ENCODE measurements at places on chromosomes 4 and X.

- no peak for DNase-seq
These were observed 80.7 kb downstream of the ZAR1 start for GRCh38 chr4:48570646-48571220.

DNA sequence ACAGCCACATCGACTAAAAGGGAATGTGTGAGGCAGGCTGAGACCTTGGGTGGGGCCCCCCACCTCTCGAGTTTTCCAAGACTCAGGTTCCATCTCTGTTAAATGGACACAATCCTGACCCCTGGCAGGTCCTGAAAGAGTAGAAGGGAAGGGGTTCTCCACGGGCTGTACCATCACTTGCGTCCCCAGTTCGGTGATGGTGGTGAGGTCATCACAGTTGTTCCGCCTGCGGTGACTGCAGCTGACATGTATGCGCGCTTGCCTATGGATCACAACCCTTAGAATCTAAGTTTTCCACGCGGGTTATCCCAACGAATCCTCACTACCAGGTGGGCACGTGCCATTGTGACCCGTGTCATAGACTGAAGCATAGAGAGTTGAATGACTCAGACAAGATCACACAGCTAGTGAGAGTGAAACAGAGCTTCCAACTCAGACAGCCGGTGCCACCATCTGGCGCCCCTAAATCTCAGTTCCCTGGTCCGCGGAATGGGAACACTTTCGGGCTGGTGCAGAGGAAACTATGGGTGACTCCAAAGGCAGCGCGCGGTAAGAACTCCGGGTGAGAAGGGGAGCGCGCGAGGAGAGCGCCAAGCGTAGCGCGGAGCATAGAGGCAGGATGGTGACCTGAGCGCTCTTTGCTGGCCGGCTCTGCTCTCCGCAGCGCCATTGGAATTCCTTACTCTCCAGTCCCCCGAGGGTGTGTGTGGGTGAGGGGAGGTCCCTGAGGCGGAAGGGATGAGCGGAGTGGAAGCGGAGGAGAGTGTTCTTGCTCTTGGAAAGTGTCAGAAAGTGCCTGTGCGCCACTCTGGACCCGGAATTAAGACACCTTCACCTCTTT, 10.5 kb downstream of the MSX1 start:
- DNase-seq, result no peak

- no peak for DNase-seq
These were observed 1.8 kb downstream of the ZIC3 start for GRCh38 chrX:137567682-137568232.

- DNase-seq, result no peak
These were observed 44.8 kb downstream of the BANK1 start for GRCh38 chr4:101835121-101835904.

- DNase-seq, result no peak
These were observed 259.5 kb downstream of the SHOX start for GRCh38 chrX:889966-890651.

DNA sequence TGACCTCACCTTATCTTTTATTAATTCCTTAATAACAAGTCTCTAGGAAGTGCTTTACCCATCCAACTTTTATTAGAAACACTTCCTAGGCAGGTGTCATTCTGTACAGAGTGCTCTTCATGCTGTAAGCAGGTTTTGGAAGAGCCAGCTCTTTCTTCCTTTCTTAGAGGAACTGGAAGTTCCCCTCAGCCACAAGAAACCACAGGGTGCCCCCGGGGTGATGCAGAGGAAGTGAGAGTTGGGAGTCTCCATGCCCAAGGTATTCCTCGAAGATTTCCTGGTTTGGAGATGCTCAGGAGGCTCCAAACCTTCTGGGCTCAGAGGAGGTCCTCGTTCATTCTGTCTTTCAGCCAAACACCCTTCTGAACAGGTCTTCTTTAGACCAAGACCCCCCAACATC, 83.8 kb downstream of the EGF start:
- no peak for DNase-seq

GRCh38 chr4:117001077-117001476, 84.3 kb downstream of the TRAM1L1 start:
- peak; percentile 1 for DNase-seq

GRCh38 chr4:186727977-186728519, 4.4 kb upstream of the FAT1 start:
- no peak for DNase-seq

DNA sequence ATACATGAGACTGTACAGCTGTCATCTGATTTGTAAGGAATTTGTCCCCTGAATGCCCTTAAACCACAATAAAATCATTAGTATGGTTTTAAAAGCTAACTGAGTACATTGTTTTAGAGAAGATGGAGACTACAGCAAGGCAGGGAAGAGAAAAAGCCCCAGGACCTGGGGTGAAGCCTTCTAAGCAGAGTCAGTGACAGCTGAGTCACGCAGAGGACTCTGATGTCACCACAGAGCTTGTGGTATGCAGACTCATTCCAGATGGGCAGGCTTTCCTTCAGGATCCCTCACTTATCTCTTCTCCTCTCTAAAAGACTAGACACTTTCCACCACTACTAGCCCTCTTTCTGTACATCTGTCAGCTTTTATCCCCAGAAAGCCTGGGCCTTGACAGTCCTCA, 97.1 kb upstream of the ATOH1 start:
- DNase-seq, result no peak

GRCh38 chrX:150544222-150544787, 24.1 kb upstream of the MTM1 start:
- DNase-seq, result no peak

- no peak for DNase-seq
These were observed 175.2 kb downstream of the ADGRL3 start for GRCh38 chr4:61375301-61375700.

- DNase-seq, result no peak
These were observed 11.2 kb upstream of the YIPF7 start for GRCh38 chr4:44662623-44663005.

DNA sequence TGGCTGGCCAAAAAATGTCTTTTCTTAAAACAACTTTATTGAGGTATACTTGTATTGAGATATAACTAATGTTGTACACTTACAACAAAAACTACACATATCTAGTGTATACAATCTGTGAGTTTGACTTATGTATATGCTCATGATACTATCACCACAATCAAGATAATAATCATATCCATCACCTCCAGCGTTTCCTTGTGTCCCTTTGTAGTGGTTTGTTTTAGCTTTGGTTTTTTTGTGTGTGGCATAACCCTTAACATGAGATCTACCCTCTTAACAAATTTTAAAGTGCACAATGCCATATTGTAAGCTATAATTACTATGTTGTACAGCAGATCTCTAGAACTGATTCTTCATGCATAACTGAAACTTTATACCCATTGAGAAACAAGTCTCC, 13.4 kb upstream of the PCSK1N start:
- no peak for DNase-seq

DNA sequence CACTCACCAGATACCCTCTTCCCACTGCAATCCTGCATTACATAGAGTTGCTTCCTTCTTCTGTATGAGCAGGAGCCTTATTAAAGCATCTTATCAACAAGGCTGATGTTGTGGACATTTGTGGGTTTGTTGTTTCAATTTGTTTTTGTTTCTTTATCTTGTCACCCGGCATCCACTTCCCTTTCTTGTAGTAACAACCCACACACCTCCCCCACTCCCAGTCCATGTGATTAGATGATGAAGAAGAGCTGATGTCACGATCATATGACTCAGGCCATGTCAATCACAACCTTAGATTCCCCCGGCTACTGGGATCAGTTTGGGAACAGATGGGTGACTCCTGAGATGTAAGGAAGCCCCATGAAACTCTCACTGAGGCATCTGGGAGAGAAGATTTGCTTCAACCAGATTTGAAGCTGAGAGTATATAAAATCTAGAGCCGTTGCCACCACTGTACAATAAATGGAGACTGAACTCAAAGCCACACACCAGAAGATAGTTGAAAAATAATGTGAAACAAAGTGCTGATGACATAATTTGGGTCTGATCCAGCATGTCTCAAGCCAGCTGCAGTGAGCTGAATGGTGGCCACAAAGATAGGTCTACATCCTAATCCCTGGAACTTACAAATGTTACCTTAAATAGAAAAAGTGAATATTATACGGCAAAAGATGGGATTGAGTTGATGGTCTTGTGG, 34.1 kb upstream of the SRD5A3 start:
- DNase-seq, result no peak

DNA sequence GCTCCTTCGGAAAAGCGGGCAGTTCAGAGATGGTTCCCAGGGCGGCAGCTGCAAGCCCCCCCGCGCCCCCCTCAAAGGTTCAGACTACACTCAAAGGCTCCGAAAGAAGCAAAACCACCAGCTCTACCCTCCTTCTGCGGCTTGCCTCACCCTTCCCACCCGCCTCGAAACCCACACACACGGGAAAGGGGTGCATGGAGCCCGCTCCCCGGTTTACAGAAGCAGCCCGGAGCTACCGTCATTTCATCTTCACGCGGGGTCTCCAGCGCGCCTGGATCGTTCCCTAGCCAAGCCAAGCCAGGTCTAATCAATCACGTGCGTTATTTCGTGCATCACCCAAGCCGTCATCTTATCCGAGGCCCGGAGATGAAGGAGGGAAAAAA, 1.2 kb downstream of the NLGN4X start:
- DNase-seq, result no peak

DNA sequence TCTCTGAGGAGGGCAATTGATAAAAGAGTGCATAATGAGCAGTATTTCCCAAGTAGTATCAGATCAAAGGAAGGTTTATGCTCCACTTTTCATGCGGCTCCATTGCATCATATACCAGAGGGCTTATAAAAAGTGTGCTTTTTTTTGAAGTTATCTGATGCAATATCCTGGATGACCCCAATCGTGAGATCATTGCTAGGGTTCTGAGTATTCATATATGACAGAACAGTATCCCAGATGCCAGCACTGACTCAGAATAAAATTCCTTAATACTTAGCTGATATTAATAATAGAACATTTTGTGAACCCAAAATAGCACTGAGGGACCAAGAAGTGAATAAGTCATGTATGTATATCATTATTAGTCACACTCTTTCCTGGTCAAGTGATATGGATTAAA, 945.5 kb upstream of the AGA start:
- DNase-seq, result no peak

- DNase-seq, result no peak
These were observed 53.2 kb downstream of the CPLX1 start for GRCh38 chr4:772776-773175.

- no peak for DNase-seq
These were observed 118.0 kb downstream of the PDE5A start for GRCh38 chr4:119510395-119511149.

DNA sequence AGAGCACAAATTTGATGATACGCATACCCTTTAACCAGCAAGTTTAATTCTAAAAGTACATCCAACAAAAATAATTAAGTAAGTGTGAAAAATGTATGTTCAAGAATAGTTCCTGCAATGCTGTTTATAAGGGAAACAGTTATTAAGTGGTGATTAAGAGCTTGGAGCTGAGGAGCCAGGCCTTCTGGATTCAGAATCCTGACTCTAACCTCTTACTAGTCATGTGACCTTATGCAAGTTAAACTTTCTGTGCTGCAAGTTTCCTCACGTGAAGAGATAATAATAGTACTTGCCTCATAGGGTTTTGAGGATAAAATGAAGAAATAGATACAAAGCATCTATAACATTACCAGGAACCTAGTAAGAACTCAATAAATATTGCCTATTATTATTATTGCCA, 77.7 kb downstream of the FAM13A start:
- DNase-seq, result no peak

DNA sequence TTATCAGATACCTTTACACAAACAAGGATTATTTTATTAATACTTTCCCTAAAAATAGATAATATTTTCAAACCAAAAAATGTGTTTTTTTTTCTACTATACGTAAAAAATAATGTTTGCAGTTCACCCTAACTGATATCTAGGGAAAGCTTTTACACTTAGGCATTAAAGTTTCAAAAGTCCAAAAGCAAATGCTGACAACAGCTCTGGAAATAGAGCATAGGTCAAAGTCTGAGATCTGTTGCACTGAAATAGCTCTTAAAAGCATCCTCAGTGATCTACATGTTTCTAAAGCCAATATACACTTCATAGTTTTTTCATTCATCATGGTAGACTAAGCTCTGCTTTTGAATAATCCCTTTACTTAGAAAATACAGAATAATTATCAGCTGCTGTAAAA, 222.8 kb downstream of the TRAM1L1 start:
- no peak for DNase-seq

DNA sequence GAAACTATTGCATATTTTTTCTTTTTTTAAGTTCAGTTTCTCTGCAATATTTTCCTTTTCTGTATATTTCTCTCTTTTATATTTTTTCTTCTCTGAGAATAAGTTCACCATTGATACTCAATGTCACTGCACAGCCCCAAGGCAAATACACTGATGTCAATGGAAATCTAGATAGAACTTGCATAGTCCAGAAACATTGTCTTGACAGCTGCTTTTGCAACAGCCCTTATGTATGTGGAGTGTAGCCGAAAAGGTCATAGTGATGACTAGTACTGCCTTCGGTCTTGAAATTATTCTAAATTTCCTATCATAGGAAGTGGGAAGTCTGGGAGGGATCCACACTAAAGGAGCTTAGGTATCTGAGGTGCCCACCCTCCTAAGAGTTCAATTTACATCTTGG, 150.0 kb downstream of the SPOCK3 start:
- DNase-seq, result no peak

Measured in NCI-H524 treated with DMSO at 0.1 percent for 48 hours (cell line).